ENCODE measurements at places on chromosomes 4 and X.

DNA sequence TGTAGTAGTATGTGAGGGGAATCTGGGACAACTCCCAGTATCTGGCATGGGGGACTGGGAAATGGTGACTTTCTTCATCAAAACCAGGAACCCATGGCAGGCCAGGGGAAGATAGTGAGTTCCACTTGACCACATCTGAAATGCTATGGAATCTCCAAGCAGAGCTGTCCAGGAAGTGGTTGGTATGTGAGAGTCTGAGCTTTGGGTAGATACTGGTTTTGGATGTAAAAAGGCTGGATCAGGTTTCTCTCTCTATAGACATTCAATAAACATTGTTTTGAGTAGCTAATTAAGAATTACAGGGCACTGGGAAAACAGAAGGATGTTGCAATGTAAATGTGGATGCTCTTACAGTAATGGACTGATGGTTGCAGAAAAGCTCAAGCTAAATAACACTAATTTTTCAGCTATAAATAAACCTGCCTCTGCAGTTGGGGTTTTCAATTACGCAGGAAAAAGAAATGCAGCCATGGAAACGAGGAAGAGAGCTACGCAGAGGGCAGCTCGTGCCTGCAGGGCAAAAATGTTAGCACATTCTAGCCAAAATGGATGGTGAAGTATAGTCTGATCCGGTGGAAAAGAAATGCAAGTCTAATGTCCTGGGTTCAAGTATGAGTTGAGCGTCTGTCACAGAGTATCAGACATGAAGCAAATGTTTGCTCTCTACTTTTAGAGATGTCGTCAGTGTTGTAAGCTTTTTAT is 13.4 kb upstream of the CHRNA9 start:
- peak; percentile 36 for DNase-seq

- DNase-seq, result no peak
Observed at GRCh38 chrX:50099331-50099730, 101.5 kb downstream of the AKAP4 start.

GRCh38 chr4:22648996-22649395 is 43.7 kb upstream of the GBA3 start:
- no peak for DNase-seq

DNA sequence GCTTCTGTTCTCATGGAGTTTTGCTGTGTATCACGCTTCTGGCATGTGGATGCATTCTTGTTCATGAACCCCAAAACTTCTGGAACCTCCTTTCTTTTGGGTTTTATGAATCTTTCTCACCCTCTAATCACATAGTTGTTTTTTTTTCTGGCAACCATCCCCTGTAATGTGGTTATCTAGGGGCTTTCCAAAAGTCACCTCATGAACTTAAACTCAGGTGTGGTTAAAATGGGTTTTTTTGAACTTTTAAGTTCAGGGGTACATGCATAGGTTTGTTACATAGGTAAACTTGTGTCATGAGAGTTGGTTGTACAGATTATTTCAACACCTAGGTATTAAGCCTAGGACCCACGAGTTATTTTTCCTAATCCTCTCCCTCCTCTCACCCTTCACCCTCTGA is 1099.4 kb upstream of the SLIT2 start:
- no peak for DNase-seq

GRCh38 chr4:41024556-41025491 is 189.5 kb downstream of the APBB2 start:
- DNase-seq, result no peak

DNA sequence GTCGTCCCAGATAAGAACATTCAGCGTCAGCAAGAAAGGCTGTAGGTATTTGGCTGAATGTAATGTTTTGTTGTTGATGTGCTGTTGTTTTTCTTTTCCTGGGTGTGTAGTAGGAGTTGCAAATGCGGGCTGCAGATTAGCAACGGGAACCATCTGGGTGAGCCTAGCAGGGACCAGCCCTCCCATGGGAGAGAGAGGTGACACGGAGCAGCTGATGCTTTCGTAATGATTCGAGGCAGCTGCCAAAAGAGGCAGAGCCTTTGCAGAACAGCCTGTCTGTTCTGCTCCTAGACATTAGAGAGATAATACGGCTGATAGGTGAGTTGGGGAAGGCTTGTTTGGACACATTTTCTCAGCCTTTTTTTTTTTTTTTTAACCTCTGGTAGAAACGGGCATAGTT is 25.3 kb downstream of the ARSF start:
- peak; percentile 18 for DNase-seq

GRCh38 chr4:743463-744211 is 38.0 kb downstream of the PCGF3 start:
- no peak for DNase-seq

- DNase-seq, result peak; percentile 68
Observed at GRCh38 chr4:122584519-122584918, 36.3 kb downstream of the IL21 start.

DNA sequence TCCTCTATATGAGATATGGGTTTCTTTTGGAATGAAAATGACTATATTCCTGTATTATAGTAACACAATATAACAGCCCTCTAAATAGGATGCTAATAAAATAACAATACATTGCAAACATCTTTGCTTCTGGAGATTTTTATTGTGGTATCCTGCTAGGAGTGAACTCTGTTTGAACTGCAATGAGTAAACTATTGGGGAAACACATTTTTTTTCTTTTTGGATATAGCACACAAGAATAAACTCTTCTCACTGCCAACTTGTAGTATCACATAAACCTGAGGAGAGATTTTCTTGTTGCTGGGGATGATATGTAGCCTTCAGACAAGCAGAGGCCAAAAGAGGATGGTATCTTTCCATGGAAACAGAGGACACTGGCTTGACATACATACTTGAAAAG is 238.2 kb downstream of the C4orf33 start:
- DNase-seq, result no peak

GRCh38 chr4:184553891-184554290 is 79.5 kb upstream of the IRF2 start:
- DNase-seq, result no peak

- peak; percentile 74 for DNase-seq
Observed at GRCh38 chr4:149441338-149441737, 374.3 kb downstream of the IQCM start.

- DNase-seq, result no peak
Observed at GRCh38 chr4:65805936-65806335, 135.6 kb upstream of the EPHA5 start.

- DNase-seq, result no peak
Observed at GRCh38 chr4:100797791-100798190, 280.0 kb upstream of the EMCN start.

- DNase-seq, result no peak
Observed at GRCh38 chr4:107718351-107718965, 1.6 kb downstream of the PAPSS1 start.

- DNase-seq, result no peak
Observed at GRCh38 chrX:112457788-112458187, 221.9 kb downstream of the LHFPL1 start.

- DNase-seq, result no peak
Observed at GRCh38 chr4:150784305-150784704, 202.4 kb downstream of the MAB21L2 start.

DNA sequence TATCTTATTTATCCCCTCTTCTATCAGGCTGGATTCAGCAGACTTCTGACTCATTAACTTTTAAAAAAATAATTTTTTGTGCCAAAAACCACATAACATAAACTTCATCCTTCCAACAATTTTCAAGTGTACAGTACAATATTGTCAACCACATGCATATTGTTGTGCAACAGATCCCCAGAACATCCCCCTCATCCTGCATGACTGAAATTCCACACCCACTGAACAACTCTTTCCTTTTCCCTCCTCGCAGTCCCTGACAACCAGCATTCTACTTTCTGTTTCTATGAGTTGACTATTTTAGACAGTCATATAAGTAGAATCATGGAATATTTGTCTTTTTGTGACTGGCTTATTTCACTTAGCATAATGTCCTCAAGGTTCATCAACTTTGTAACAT is 2.2 kb upstream of the MID2 start:
- DNase-seq, result no peak

GRCh38 chrX:924017-924416 is 288.4 kb downstream of the CRLF2 start:
- no peak for DNase-seq

DNA sequence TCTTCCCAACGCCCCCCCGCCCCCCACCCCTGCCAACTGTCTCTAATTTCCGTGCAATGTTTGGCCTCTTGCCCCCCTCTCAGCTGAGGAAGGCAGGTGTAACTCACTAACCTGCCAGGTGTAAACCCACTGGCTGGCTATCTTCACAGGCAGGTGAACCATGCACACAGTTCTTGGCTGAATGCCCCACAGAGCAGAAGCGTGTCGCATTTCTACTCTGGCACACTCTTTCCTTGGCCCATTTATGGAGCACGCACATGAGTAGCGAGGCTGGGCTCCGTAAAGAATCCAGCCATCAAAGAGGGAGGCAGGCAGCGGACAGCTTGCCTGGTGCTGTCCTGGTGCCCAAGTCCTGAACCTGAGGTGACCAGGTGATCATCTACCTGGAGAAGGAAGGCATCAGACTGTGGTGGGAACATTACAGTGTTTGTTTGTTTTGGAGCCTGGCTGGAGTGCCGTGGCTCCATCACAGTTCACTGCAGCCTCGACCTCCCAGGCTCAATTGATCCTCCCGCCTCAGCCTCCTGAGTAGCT is 39.2 kb upstream of the CRMP1 start:
- no peak for DNase-seq

GRCh38 chr4:169167957-169168858 is 102.5 kb downstream of the SH3RF1 start:
- DNase-seq, result no peak

GRCh38 chr4:68250151-68250930 is 4.8 kb upstream of the TMPRSS11B start:
- no peak for DNase-seq

GRCh38 chrX:129831091-129831885 is 12.4 kb downstream of the ZDHHC9 start:
- DNase-seq, result no peak

DNA sequence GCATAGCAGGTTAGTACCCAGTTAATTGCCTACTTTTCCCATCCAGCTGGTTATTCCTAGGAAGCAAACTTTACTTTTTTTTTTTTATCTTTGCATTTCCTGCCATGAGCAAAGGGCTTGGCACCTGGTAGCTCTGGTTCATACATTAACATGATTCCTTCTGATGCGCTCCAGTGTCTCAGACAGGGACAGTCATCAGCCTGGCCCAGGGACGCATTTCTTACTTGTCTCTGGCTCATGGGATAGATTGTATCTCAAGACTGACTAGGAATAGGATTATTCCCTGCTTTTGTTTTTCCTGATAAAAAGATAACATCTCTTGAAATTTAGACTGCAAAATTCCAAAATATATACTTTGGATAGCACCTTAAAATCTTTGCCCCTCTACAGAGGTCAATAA is 571.5 kb upstream of the TENM3 start:
- DNase-seq, result no peak

GRCh38 chr4:79288185-79288584 is 37.7 kb downstream of the NAA11 start:
- DNase-seq, result no peak

DNA sequence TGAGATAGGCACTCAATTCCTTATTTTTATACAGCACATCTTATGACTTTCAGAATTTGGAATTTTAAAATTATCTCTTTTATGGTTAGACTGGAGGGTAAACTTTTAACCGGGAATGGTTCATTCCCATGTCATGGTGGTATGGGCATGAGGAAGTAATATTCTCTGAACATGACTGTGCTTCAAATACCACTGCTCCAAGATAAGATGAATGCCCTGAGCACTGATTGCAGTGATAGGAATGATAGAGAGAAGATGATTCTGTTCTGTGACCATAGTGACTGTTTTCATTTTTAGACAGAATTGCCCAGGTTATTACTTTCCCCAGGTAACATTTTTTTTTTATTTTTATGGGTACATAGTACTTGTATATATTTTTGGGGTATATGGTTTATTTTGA is 187.4 kb downstream of the ATOH1 start:
- no peak for DNase-seq

- DNase-seq, result no peak
Observed at GRCh38 chr4:140078366-140078765, 75.6 kb downstream of the MAML3 start.

- no peak for DNase-seq
Observed at GRCh38 chr4:143232277-143232676, 47.6 kb downstream of the USP38 start.

- no peak for DNase-seq
Observed at GRCh38 chr4:123278755-123279154, 117.8 kb upstream of the SPRY1 start.

GRCh38 chr4:186561748-186562147 is 6.4 kb upstream of the MTNR1A start:
- DNase-seq, result no peak

DNA sequence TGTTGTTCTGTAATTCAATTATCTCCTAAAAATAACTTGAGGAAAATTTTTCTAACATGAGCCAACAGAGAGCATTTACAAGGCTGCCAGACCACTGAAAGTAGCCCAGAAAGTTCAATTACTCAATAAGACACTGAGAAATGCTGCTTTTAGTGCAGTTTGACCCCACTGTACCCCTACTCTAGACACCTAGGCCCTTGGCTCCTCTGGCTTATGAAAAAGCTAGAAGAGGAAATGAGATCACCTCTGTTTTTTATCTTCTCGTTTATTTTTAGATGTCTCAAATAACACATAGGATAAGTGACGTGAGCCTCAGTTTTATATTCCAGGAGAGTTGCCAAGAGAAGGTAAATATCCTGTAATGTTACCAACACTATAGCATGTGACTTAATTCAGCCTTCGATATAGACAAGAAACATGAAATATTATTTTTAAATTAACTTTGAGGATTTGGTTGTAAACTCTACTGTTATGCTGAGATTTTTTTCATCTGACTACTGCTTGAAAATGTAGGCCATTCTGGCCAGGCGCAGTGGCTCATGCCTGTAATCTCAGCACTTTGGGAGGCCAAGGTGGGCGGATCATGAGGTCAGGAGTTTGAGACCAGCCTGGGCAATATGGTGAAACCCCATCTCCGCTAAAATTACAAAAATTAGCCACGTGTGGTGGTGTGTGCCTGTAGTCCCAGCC is 24.4 kb downstream of the TNIP3 start:
- peak; percentile 35 for DNase-seq

DNA sequence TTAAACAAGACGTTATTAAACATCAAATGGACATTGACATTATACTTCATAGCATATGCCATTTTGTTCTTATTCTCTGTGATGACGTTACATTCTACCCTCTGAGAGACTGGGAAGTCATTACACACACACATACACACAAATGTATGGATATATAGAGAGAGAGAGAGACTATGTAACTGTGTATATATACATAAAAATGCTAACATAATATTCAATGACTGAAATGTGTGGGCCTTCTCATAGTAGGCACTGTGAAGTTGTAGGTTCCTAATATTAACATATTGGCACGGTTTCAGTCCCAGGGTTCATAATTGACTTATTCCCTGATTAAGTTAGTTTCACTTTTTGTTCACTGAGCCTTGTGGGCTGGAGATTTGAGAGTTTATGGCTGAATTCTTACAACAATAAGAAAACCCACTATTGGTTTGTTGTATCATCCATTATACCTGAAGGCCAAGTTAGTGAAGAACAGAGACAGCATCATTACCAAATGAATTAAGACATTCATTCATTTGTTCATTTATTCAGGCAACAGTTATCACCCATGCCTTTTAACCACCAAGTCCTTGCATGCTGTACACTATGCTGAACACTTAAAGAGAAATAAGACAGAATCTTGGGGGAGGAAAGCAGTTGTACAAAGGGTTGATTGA is 68.5 kb downstream of the GAB1 start:
- DNase-seq, result no peak

Data from A172 (cell line).